Activated naive CD4-positive, alpha-beta T cell (primary cell): ENCODE measurements at places on chromosomes 11 and 22.

DNA sequence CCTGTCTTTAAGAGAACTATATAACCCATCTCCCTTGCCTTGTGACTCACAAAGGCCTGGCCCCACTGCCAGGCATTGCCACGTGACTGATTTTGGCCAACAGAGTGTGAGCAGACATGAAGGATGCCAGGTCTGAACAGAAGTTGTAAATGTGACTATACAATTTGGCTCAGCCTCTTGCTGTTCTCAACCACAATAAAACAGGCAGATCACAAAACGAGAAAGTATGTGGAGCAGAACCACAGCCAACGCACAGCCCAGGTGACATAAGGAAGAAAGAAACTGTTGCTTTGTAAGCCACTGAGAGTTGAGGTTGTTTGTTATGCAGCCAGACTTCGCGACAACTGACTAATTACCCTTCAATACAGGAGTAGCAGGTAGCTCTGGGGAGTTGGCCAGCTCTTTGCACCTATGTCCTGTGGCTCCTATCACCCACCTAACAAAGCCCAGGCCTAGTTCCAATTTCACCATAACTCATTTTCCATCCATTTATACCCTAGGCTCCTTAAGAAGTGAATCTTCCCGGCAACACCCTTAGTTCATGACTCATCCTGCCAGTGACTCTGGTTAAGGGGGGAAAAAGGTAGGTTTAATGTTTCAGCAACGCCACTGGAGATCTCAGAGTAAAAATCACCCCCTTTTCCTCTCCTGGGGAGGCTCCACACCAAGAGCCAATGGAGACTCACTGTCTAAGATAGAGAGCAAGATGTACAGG is 53.7 kb downstream of the GALNT18 start:
- no peak for DNase-seq

GRCh38 chr11:44615913-44616791 is 50.7 kb downstream of the CD82 start:
- no peak for DNase-seq

- DNase-seq = no peak
These were observed 27.3 kb upstream of the NECTIN1 start for GRCh38 chr11:119756169-119756865.

- DNase-seq = no peak
These were observed 446 bp downstream of the VSTM5 start for GRCh38 chr11:93849751-93850593.

- DNase-seq = no peak
These were observed 26.9 kb upstream of the ATXN10 start for GRCh38 chr22:45644714-45645113.

- DNase-seq = no peak
These were observed 27.6 kb downstream of the PLA2G6 start for GRCh38 chr22:38153821-38154562.
